ENCODE measurements at places on chromosomes 2 and 18.

GRCh38 chr2:113245276-113245711, 33.4 kb downstream of the PAX8 start:
- DNase-seq: no peak

GRCh38 chr2:158788951-158789350, 6.2 kb upstream of the DAPL1 start:
- DNase-seq: no peak

GRCh38 chr2:222714361-222715241, 43.1 kb downstream of the MOGAT1 start:
- peak; percentile 64 for DNase-seq

GRCh38 chr2:10700078-10700803, 10.5 kb upstream of the NOL10 start:
- DNase-seq: no peak

GRCh38 chr2:232434563-232435374, 21.2 kb upstream of the ALPI start:
- no peak for DNase-seq

DNA sequence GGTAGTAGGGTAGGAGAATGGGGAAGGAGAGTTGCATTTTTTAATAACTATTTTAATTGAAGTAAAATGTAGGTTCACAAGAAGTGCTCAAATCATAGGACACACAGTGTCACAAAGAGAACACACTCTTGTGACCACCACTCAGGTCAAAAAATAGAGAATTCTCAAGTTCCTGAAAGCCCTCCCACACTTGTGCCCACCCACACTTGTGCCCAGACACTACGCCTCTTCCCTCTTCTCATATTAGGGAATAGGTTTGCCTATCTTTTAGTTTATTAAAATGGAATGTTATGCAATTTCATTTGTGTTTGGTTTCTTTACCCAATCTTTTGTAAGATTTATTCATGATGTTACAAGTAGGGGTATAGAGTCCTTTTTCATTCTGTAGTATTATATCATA, 67.2 kb downstream of the UGGT1 start:
- DNase-seq: no peak

- no peak for DNase-seq
Measured at GRCh38 chr18:41323044-41323443, 632.0 kb upstream of the PIK3C3 start.

- DNase-seq: no peak
Measured at GRCh38 chr18:22822841-22823508, 110.2 kb upstream of the RBBP8 start.

- DNase-seq: no peak
Measured at GRCh38 chr2:158391876-158392275, 64.7 kb downstream of the CCDC148 start.

- DNase-seq: no peak
Measured at GRCh38 chr18:7090771-7091170, 26.8 kb downstream of the LAMA1 start.

DNA sequence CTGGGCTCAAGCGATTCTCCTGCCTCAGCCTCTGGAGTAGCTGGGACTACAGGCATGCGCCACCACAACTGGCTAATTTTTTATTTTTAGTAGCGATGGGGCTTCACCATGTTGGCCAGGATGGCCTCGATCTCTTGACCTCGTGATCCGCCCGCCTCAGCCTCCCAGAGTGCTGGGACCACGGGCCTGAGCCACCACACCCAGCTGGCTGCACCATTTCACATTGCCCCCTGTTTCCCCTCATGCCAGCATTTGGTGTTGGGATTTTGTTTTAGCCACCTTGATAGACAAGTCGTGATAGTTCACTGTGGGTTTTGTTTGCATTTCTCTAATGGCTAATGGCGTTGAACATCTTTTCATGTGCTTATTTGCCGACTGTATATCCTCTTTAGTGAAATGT, 5.8 kb upstream of the COLEC11 start:
- DNase-seq: no peak

GRCh38 chr2:218188528-218188927, 21.8 kb upstream of the CXCR1 start:
- DNase-seq: no peak

DNA sequence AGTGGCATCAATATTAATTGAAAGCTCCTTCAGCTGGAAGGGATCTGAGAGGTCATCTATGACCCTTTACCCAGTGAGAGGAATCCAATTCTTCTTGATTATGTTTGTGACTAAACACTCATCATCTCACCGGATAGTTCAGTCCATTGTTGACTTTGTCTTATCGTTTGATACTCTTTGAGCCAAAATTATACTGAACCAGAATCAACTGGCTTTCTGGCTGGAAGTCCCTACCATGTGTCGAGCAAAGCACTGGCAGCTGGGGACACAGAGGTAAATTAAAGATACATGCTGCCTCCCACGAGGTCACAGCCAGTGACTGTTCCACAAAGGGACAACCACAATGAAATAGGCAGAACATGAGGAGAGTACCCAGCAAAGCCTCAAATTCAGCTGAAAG, 91.4 kb upstream of the FHL2 start:
- DNase-seq: peak; percentile 66

- no peak for DNase-seq
Measured at GRCh38 chr2:57885742-57886141, 160.9 kb upstream of the VRK2 start.

DNA sequence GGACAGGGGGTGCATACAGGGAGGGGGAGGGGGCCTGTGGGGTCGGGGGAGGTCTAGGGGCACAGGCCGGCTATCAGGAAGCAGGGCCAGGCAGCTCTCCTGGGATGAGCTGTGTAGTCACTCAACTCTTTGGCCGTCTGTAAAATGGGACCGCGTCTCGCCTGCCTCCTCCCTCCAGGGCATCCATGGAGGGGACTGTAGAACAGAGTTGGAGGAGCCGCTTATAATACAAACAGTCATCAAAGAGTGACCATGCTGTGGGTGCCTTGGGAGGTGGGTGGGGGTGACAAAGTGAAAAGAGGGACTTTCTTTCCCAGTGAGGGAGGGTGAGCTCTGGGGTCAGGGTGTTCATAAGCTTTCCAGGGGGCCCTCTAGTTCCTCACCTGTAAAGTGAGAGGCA, 169.6 kb upstream of the HAAO start:
- no peak for DNase-seq

GRCh38 chr18:48320639-48320945, 88.6 kb downstream of the ZBTB7C start:
- DNase-seq: no peak

DNA sequence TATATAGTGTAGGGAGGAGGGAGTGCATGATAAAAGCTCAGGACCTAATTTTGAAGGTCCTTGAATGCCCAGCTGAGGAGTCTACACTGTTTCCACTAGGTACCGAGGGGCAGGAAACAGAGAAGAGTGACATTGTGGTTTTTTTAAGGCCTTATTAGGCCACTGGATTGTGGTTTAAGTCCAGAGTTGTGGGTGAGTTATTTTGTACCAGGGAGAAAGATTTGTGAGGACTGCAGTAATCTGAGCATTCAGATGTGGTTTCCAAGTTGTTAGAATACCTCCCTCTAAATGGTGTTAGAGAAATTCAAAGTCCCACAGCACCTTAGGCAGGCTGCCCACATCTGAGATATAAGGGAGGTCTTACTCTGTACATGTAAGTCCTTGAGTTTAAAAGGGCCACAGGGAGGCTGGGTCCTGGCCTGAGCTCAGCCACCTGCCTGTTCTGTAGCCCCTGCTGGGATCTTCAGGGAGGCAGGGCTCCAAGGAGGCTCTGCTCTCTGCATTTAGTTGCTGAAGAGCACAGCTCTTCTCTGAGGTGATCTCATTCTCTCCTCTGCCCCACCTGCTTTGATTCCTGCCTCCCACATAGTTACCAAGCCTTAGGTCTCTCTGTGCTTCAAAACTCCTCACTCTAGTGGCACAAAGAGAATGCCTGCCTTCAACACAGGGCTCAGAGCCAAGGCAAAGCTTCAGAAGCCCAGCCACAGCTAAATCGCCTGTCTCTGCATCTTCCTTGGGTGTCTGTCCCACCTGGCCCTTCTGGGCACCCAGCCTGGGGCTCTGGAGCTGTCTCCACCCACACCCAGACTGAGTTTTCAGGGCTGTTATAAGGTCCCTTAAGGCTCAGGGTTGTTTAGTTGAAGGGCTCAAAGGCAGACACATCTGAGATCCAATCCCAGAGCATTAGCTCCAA, 88.1 kb downstream of the VSNL1 start:
- DNase-seq: no peak

- no peak for DNase-seq
Measured at GRCh38 chr2:67619204-67619603, 222.1 kb downstream of the ETAA1 start.

DNA sequence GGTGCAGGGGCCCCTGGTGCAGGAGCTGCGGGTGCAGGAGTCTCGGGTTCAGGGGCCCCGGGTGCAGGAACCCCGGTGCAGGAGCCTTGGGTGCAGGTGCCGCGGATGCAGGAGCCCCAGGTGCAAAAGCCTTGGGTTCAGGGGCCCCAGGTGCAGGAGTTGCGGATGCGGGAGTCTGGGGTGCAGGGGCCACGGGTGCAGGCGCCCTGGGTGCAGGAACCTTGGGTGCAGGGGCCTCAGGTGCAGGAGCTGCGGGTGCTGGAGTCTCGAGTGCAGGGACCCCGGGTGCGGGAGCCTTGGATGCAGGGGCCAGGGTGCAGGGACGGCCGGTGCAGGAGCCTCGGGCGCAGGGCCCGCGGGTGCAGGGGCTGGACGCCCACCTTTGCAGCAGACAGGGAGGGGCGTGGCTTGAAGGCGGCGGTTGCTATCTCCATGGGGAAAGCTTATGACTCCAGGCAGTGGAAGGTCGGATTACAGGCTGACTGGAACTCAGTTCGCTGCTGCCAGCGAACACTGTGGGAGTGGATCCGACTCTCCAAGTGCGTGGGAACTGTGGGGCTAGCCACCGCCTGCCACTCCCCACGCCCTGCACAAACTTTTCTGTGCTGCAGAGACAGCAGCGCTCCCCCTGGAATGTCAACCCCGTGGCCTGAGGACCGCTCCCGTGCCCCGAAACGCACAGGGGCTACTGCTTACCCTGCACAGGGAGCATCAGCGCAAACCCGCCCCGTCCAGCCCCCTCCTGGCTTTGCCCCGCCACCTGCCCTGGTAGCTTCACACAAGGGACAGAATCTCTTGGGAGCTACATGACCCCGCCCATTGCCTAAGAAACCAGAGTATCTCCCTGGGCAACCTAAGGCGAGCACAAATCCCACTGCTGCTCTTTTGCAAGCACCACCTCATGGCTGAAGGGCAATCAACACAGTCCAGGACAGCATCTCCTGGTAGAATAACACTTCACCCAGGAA, 40.3 kb downstream of the COPS9 start:
- DNase-seq: no peak

- DNase-seq: no peak
Measured at GRCh38 chr2:53944542-53944941, 26.3 kb downstream of the PSME4 start.

- DNase-seq: no peak
Measured at GRCh38 chr2:38152035-38152434, 76.1 kb upstream of the CYP1B1 start.

DNA sequence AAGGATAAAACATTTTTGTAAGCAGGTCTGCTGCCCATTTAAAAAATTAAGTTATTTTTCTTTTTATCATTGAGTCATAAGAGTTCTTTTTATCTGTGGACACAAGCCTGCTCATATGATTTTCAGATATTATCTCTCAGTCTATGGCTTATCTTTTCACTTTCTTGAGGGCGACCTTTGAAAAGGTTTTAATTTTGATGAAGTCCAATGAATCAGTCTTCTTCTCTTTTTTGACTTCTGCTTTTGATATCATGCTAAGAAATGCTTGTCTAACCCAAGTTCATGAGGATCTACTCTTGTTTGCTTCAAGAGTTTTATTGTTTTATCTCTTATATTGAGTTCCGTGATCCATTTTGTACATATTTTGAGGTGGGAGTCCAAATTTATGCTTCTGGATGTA, 36.5 kb downstream of the PSMD14 start:
- DNase-seq: no peak

DNA sequence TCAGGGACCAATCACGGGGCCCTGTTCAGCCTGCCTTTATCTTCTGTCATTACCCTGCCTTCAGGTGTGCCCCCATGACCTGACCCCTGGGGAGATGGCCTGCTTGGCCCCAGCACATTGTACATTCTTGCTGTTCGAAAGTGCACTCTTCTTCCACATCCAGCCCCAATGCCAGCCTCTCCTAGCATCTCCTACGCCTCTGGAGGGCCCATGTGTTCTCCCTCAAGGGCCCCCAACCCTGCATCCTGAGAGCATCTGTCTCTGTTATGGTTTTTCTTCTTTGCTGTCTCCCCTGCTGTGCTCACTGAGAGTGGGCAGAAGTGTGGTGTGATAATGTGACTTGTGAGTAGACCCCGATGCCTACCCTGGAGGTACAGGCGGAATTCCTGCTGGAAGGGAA, 41.5 kb upstream of the OTOS start:
- DNase-seq: no peak

GRCh38 chr18:56358608-56359280, 279.6 kb downstream of the TXNL1 start:
- no peak for DNase-seq

GRCh38 chr2:103383541-103383940, 621.7 kb downstream of the TMEM182 start:
- no peak for DNase-seq

GRCh38 chr2:149129433-149129832, 90.9 kb downstream of the LYPD6B start:
- DNase-seq: no peak

- DNase-seq: peak; percentile 7
Measured at GRCh38 chr2:42055573-42056514, 8.0 kb downstream of the PKDCC start.

DNA sequence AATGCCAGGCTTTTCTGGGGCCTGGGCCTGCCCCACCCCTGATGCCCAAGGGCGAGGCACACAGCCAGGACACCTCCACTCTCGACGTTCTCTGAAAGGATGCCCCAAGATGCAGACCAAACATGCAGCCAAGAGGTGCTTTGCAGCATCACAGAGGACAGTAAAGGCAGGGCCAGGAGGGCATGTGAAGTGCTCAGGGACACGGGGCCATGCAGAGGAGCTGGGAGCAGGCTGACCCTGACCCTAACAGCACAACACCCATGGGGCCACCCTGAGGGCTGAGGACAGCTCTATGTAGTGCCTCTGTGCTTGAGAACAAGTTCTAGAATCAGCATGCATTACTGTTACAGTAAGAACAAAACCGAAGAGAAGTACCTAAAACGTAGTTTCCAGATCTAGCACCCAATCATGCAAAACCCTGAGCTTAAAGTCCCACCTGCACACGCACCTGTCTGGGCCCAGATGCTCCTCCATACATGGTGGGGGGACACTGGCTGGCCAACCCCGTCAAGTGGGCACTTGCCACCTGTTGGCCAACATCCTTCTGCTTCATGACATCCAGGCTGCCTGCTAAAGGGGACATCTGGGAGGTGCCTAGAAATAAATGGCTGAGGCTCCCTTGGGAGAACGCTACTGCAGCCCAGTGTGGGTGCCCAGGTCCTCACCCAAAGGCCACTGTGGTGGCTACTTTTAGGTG, 15.4 kb downstream of the HS6ST1 start:
- no peak for DNase-seq

GRCh38 chr18:10145546-10145945, 231.7 kb downstream of the VAPA start:
- no peak for DNase-seq

- DNase-seq: no peak
Measured at GRCh38 chr2:165003443-165004130, 48.3 kb upstream of the SLC38A11 start.

All from heart left ventricle (tissue), 16 donors.